ENCODE measurements at places on chromosomes 3 and 15. TPM values are rescaled to one million over a fixed set of nuclear protein-coding genes. Genes with fewer than 3 reads are reported as not detected.

The CFAP92 gene
- 0.27 TPM for total RNA-seq

The CHST13 gene
- total RNA-seq = 0.16 TPM

The GPR149 gene
- not detected for total RNA-seq

The HYAL1 gene
- total RNA-seq = 51.6 TPM

The IL5RA gene
- total RNA-seq = 0.40 TPM
